ENCODE measurements at places on chromosomes 2 and 18.

- DNase-seq = no peak
These were observed 178.7 kb upstream of the SH3BP4 start for GRCh38 chr2:234773129-234773528.

- DNase-seq = no peak
These were observed 262.8 kb downstream of the PTH2R start for GRCh38 chr2:208669394-208669793.

GRCh38 chr18:35155398-35156117 is 85.3 kb upstream of the ZNF397 start:
- DNase-seq = no peak

GRCh38 chr2:147800316-147800715 is 44.5 kb upstream of the ACVR2A start:
- DNase-seq = no peak

GRCh38 chr2:170098626-170099312 is 79.2 kb upstream of the MYO3B start:
- DNase-seq = no peak

Measured in SIG-M5 (cell line).